Neural crest cell (in vitro differentiated cells): ENCODE measurements at places on chromosomes 13 and 19. TPM values are rescaled to one million over a fixed set of nuclear protein-coding genes. Genes with fewer than 3 reads are reported as not detected.
A peak's percentile ranks its signal among the peaks of the same experiment; 100 is the strongest.

GRCh38 chr19:28680111-28680510, 532.8 kb downstream of the UQCRFS1 start:
- H3K36me3 ChIP-seq: peaks cover 3% of the 10 kb centered on the region
- H3K27ac ChIP-seq: peak overlapping the region; percentile 28
- no peak for DNase-seq
- no peaks in the 10 kb centered on the region for H3K4me1 ChIP-seq

The URAD gene
- 0.26 TPM in 1 of 2 replicates, not detected in the other for total RNA-seq

GRCh38 chr13:83453723-83454122, 428.6 kb downstream of the SLITRK1 start:
- DNase-seq: no peak
- H3K36me3 ChIP-seq: no peaks in the 10 kb centered on the region
- no peak overlapping the region for H3K4me3 ChIP-seq

GRCh38 chr13:36108342-36108741, 22.8 kb downstream of the DCLK1 start:
- no peaks in the 10 kb centered on the region for H3K27me3 ChIP-seq
- no peak overlapping the region for H3K4me3 ChIP-seq
- no peak for DNase-seq
- peaks cover 10% of the 10 kb centered on the region for H3K4me1 ChIP-seq
- H3K27ac ChIP-seq: no peak overlapping the region
- H3K36me3 ChIP-seq: peaks cover 6% of the 10 kb centered on the region

DNA sequence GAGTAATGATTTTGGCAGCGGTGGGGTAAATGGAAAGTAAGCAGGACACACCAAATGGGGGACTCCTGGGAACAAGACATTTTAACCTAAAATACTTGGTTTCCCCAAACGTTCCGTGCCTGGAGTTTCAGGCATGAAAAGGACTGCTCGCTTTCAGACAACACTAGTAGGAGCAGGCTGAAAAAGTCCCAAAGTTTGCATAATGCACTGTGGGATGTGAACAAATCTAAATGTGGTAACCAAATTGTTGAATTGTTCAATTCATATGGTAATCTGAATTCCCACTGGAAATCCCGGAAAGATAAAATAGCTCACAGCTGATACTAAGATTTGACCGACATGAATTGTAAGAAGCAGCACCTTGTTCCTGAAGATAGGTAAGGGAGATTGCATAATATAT, 467.2 kb upstream of the ARGLU1 start:
- DNase-seq: no peak
- H3K4me1 ChIP-seq: peaks cover 6% of the 10 kb centered on the region
- H3K4me3 ChIP-seq: no peak overlapping the region
- no peaks in the 10 kb centered on the region for H3K27me3 ChIP-seq

DNA sequence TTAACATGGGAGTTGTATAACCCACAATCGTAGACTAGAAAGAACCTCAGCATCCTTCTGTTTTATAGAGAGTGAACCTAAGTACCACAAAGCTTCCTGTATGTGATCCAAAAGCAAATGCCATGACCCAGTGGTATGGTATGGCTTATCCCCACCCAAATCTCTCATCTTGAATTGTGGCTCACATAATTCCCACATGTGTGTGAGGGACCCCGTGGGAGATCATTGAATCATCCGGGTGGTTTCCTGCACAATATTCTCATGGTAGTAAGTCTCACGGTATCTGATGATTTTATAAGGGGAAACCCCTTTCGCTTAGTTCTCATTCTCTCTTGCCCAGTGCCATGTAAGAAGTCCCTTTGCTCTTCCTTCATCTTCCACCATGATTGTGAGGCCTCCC, 587.9 kb downstream of the LMO7 start:
- peaks cover 22% of the 10 kb centered on the region for H3K4me1 ChIP-seq
- H3K36me3 ChIP-seq: no peaks in the 10 kb centered on the region
- no peaks in the 10 kb centered on the region for H3K27me3 ChIP-seq
- no peak overlapping the region for H3K4me3 ChIP-seq
- DNase-seq: no peak

The ICAM4 gene
- total RNA-seq: not detected in 2 replicates

GRCh38 chr19:44598880-44599279, 14.5 kb upstream of the IGSF23 start:
- H3K27ac ChIP-seq: no peak overlapping the region
- no peaks in the 10 kb centered on the region for H3K36me3 ChIP-seq
- H3K27me3 ChIP-seq: peaks cover 74% of the 10 kb centered on the region
- H3K4me1 ChIP-seq: no peaks in the 10 kb centered on the region

DNA sequence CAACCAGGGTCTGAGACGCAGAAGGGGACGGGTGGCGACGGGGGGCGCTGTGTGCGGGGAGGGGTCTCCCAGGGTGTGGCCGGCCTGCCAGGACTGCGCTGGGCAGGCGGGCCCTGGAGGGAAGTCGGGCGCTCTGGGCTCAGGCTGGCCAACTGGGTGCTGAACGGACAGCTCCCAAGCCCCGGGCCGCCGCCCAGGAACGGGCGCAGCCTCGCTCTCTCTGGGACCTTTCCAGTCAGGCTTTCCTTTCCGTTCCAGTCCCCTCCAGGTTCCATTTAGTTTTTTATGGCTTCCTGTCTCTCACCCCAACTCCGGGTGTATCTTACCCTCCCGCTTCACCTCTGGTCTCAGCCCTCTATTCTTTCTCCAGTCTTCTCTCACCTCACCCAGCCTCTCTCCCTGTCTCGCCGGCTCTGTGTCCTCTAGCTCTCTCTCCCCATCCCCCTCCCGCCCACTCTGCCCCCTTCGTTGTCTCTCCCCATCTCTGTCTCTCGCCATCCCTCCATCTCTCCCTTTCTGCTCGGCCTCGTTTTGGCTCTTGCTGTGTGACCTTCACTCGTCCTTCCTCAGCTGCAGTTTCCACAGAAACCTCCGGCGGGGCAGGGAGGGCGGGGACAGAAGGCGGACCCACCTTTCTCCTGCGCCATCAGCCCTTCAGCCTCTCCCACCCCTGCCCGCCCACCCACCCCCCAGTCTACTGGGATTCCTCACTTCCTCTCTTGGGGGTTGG, 3.3 kb upstream of the ATP1A3 start:
- peak; percentile 61 for DNase-seq
- H3K36me3 ChIP-seq: no peaks in the 10 kb centered on the region
- H3K4me3 ChIP-seq: peak overlapping the region; percentile 41
- peaks cover 45% of the 10 kb centered on the region for H3K4me1 ChIP-seq

GRCh38 chr19:19134687-19135158, 3.6 kb downstream of the TMEM161A start:
- no peak for DNase-seq
- peak overlapping the region; percentile 62 for H3K4me3 ChIP-seq
- no peak overlapping the region for H3K27ac ChIP-seq
- H3K27me3 ChIP-seq: no peaks in the 10 kb centered on the region
- peaks cover 7% of the 10 kb centered on the region for H3K36me3 ChIP-seq

GRCh38 chr13:40273253-40274025, 393.0 kb downstream of the FOXO1 start:
- no peaks in the 10 kb centered on the region for H3K27me3 ChIP-seq
- no peaks in the 10 kb centered on the region for H3K36me3 ChIP-seq
- H3K4me1 ChIP-seq: peaks cover 13% of the 10 kb centered on the region
- H3K27ac ChIP-seq: no peak overlapping the region

The TICAM1 gene
- 0.72 and 0.96 TPM in 2 replicates for total RNA-seq

- no peaks in the 10 kb centered on the region for H3K27me3 ChIP-seq
- DNase-seq: no peak
- peaks cover 40% of the 10 kb centered on the region for H3K36me3 ChIP-seq
- no peaks in the 10 kb centered on the region for H3K4me1 ChIP-seq
Measured at GRCh38 chr13:36954542-36954941, 34.5 kb upstream of the SMAD9 start.

- no peak overlapping the region for H3K4me3 ChIP-seq
- H3K27ac ChIP-seq: no peak overlapping the region
- H3K4me1 ChIP-seq: peaks cover 10% of the 10 kb centered on the region
- peaks cover 19% of the 10 kb centered on the region for H3K36me3 ChIP-seq
- no peaks in the 10 kb centered on the region for H3K27me3 ChIP-seq
Measured at GRCh38 chr13:48488995-48489394, 43.9 kb downstream of the RCBTB2 start.

GRCh38 chr13:27851096-27851850, 59.0 kb downstream of the GSX1 start:
- H3K27me3 ChIP-seq: peaks cover 90% of the 10 kb centered on the region
- no peaks in the 10 kb centered on the region for H3K36me3 ChIP-seq
- H3K27ac ChIP-seq: no peak overlapping the region
- no peak for DNase-seq
- H3K4me3 ChIP-seq: no peak overlapping the region

The KLK15 gene
- total RNA-seq: not detected in 2 replicates

DNA sequence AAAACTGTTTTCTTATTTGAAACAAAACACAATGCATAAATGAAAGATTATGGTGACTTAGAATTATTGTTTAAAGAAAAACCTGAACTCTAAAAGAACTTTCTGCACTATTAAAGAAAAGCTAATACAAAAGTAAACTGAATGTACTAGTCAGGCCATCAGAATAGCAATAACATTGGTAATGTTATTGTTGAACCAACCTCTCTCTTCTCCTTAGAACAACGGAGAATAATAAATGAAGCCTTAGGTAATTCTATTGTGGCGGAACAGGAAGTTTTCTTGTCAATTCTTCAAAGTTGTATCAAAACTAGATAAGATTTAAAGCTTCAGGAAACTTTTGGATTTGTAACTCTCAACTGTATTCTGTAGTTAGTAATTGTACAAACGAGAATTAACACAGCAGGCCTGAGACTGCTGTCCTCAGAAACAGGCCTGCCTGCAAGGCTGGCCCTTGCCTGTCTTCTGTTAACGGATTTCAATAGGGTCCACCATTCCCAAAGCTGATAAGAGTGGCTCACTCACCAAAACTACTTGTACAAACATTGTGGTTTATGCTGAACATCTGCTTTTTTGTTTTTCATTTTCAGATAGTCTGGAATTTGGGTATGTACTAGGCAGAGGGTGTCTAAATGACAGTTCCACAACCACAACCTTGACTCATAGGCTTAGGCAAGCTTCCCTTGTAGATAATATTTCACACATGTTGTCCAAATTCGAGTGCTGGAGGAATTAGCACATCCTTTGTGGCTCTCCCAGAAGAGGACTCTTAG, 825.8 kb downstream of the GPC5 start:
- H3K4me3 ChIP-seq: no peak overlapping the region
- H3K27ac ChIP-seq: no peak overlapping the region
- H3K36me3 ChIP-seq: no peaks in the 10 kb centered on the region
- DNase-seq: no peak

GRCh38 chr13:94722609-94723345, 10.4 kb upstream of the SOX21 start:
- peaks cover 33% of the 10 kb centered on the region for H3K4me1 ChIP-seq
- H3K4me3 ChIP-seq: peak overlapping the region; percentile 17
- peaks cover 8% of the 10 kb centered on the region for H3K36me3 ChIP-seq
- H3K27me3 ChIP-seq: peaks cover 18% of the 10 kb centered on the region
- DNase-seq: no peak
- H3K27ac ChIP-seq: peak overlapping the region; percentile 15

DNA sequence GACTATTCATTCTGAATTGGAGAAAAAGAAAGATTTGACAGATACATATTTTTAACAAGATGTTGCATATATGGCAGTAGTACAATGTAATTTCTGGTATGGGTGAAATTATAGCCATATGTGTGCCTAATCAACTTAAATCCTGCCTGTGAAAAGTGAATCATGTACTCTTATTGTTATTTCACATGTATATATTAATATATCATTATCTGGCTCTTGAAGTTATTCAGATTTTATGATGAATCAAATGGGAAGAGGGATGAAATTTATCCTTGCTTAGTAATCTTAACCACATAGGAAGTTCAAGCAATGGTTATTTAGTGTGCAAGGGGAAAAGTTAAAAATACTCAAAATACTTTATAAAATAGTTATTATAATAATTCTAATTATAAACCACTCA, 80.5 kb downstream of the GPC6 start:
- H3K27me3 ChIP-seq: no peaks in the 10 kb centered on the region
- no peak overlapping the region for H3K27ac ChIP-seq
- DNase-seq: no peak
- no peaks in the 10 kb centered on the region for H3K36me3 ChIP-seq
- H3K4me3 ChIP-seq: no peak overlapping the region

- H3K4me1 ChIP-seq: peaks cover 30% of the 10 kb centered on the region
- H3K27ac ChIP-seq: peak overlapping the region; percentile 76
- peak overlapping the region; percentile 95 for H3K4me3 ChIP-seq
- no peaks in the 10 kb centered on the region for H3K36me3 ChIP-seq
- DNase-seq: peak; percentile 40
- no peaks in the 10 kb centered on the region for H3K27me3 ChIP-seq
Measured at GRCh38 chr19:18322318-18322758, 538 bp downstream of the LSM4 start.

The CEACAM3 gene
- total RNA-seq: not detected in 2 replicates

DNA sequence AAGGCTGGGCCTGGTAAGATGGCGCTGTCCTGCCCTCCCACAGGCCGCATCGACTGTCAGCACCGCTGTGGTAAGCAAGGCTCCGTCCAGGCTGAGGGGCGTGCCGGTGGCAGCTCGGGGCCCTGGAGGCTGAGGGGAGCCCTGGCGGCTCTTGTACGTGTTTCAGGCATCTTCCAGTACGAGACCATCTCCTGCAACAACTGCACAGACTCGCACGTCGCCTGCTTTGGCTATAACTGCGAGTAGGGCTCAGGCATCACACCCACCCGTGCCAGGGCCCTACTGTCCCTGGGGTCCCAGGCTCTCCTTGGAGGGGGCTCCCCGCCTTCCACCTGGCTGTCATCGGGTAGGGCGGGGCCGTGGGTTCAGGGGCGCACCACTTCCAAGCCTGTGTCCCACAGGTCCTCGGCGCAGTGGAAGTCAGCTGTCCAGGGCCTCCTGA, 1.2 kb downstream of the IZUMO4 start:
- H3K36me3 ChIP-seq: peaks cover 7% of the 10 kb centered on the region
- H3K4me3 ChIP-seq: peak overlapping the region; percentile 44
- peaks cover 4% of the 10 kb centered on the region for H3K27me3 ChIP-seq
- no peak for DNase-seq
- no peak overlapping the region for H3K27ac ChIP-seq

The AP1M2 gene
- not detected in 2 replicates for total RNA-seq

The LIM2 gene
- total RNA-seq: not detected in 2 replicates

- no peaks in the 10 kb centered on the region for H3K36me3 ChIP-seq
- no peaks in the 10 kb centered on the region for H3K27me3 ChIP-seq
- no peak overlapping the region for H3K4me3 ChIP-seq
- H3K27ac ChIP-seq: no peak overlapping the region
Measured at GRCh38 chr13:53778937-53779336, 750.3 kb downstream of the OLFM4 start.

DNA sequence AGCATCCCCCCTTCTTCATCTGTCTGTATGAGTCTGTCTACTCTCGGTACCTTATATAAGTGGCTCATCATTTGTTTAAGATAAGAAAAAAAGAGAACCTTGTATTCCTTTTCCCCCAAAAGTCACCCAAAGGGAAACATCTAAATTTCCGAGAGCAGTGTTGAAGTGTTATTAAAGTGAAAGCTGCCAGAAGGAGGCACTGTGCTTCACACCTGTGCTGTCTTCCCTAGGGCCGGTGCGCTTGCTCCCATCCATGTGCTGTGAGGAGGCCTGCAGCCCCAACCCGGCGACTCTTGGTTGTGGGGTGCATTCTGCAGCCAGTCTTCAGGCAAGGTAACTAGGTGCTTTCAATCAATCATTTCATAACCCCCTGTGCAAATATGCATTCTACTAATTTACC, 97.5 kb downstream of the TNFRSF19 start:
- no peaks in the 10 kb centered on the region for H3K27me3 ChIP-seq
- no peak for DNase-seq
- H3K4me1 ChIP-seq: peaks cover 14% of the 10 kb centered on the region
